ENCODE measurements at places on chromosomes 11 and 22.

DNA sequence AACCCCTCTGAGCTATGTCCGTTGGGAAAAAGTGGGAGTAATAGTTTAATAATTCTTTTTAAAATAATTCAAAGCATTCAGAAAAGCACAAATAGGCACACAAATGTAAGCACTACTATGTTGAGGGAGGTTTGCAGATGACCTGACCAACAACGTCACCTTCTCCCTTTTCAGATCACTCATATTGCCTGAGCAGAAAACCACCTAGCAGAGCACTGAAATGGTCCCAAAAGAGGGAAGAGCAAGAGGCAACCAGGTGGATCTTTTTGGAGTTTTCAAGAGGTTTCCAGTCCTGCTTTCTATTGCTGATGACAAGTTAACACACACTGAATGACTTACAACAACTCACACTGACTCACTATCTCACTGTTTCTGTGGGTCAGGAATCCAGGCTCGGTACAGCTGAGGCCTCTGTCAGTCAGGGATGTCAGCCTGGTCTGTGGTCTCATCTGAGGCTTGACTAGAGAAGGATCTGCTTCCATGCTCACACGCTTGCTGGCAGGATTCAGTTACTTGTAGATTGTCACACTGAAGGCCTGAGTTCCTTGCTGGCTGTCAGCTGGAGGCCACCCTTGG lies 4.3 kb upstream of the PGA3 start:
- DNase-seq, result no peak

DNA sequence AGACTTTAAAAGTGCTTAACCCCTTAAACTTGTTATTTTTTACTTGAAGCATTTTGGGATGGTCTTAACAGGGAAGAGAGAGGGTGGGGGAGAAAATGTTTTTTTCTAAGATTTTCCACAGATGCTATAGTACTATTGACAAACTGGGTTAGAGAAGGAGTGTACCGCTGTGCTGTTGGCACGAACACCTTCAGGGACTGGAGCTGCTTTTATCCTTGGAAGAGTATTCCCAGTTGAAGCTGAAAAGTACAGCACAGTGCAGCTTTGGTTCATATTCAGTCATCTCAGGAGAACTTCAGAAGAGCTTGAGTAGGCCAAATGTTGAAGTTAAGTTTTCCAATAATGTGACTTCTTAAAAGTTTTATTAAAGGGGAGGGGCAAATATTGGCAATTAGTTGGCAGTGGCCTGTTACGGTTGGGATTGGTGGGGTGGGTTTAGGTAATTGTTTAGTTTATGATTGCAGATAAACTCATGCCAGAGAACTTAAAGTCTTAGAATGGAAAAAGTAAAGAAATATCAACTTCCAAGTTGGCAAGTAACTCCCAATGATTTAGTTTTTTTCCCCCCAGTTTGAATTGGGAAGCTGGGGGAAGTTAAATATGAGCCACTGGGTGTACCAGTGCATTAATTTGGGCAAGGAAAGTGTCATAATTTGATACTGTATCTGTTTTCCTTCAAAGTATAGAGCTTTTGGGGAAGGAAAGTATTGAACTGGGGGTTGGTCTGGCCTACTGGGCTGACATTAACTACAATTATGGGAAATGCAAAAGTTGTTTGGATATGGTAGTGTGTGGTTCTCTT lies 2.8 kb downstream of the MALAT1 start:
- DNase-seq, result no peak

GRCh38 chr11:32071811-32072210 lies 19.1 kb upstream of the RCN1 start:
- DNase-seq, result no peak

- DNase-seq, result no peak
Observed at GRCh38 chr22:19643448-19644313, 70.6 kb upstream of the SEPTIN5 start.

- DNase-seq, result no peak
Observed at GRCh38 chr11:766106-766935, 11.0 kb downstream of the GATD1 start.

DNA sequence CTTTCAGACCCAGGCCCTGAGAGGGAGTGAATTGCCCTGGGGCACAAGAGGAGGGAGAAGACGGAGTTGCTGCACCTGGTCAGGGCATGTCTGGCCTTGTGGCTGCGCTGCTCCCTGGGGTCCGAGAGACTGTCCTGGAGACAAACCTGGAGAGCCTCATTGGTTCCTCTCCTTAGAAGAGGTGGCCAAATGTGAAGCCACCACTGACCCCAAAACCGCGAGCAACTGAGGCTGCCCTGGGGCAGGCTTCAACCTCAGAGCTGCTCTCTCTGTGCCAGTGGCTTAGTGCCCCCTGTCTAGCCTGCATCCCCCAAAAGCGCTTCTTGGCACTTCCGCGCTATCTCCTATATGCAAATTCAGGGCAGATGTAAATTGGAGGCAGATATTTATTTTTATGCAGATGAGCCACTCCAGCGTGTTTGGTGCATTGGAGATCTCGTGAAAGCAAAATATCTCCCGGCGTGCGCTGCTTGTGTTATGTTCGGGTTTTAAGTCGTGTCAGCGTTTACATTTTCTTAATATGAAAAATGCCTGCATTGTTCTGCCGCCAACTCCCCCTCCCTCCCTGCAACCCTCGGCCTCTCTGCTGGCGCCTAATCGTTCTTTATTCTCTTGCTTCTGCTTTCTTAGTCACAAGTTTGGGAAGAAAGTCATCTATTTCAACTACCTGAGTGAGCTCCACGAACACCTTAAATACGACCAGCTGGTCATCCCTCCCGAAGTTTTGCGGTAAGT lies 69.5 kb downstream of the ARHGAP8 start:
- DNase-seq, result no peak

DNA sequence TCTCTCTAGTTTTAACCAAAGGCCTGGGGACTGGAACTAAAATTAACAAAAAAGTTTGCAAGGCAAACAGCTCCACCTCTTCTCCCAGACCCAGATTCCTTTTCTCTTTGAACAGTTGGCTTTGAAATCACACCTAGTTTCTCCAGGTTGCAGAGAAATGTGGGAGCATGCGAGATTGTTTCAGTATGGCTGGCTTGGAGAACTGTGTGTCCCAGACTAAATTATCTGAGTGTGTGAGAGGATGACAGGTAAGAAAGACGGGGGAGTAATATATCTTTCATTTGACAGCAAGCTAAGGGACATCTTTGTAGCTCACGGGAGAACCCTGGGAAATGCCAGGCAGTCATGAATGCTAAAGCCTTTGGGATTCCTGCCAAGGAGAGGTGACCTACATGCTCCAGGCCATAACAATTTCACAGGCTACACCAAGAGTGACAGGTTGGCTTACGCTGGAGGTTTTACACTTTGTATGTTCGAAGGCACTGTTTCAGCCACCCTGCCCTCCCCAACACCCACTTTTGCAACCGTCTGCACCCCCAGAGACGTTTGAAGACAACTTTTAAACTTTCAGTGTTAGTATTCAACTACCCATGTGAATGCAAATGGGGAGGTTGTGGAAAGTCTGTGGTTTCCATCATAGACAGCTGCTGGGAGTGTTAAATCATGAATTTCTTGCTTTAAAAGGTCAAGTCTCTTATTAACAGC lies 109.3 kb upstream of the SNX19 start:
- DNase-seq, result no peak

DNA sequence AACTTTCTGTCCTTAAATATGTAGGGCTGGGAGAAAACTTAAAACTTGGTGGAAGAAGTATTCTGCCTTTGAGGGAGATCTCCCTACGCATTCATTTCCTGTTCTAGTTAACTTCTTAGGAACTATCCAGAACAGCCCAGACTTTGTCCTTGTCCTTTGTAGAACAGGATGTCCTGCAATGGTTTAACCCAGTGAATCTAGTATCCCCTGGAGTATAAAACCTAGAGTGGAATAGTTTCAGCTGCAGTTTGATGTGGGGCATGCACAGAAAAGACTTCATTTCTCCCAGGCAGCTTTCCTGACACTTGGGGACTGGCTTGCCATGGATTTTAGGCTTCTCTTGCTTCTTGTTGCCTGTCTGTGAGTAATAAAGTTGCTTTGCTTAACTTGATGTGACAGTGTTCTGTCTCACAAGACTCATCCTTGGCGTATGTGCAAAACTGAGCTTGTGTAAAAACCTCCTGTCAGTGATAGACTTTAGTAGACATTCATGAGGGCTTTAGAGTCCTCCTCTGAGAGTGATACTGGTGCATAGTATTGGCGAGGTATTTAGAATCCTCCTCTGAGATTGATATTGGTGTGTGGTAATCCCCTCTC lies 28.2 kb downstream of the ARHGAP42 start:
- no peak for DNase-seq

DNA sequence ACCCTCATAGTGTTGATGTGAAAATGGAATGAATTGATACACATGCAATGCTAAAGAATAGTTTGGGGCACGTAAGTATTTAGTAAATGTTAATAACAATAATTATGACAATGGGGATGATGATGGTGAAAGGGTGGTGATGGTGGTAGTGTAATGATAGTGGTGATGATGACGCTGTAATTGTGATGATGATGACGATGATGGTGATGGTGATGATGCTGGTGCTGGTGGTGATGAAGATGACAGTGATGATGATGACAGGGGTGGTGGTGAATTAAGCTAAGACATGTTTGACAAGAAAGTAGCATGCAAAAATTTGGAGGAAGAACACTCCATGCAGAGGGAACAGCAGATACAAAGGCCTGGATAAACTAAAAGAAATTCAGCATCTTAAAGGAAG lies 364.4 kb upstream of the API5 start:
- DNase-seq, result no peak

- DNase-seq, result no peak
Observed at GRCh38 chr11:45344028-45344427, 57.9 kb upstream of the SYT13 start.

DNA sequence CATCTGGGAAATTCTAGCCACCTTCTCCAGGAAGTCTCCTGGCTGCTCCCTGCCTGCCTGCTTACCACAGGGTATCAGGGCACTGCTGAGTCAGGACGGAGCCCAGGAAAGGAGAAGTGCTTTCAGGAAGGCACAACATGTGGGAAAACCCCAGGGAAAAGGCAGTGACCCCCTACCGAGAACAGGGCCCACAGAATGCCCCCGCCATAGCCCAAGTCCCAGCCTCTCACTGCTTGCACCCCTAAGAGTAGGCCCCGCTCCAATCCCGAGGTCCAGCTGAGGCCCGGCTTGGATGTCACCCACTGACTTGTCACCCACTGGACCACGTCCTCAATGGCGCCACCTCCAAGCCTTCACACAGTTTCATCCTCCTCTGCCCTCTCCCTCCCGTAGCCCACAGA lies 34.1 kb downstream of the ARAP1 start:
- DNase-seq, result no peak

GRCh38 chr11:105612771-105613170 lies 2.9 kb downstream of the GRIA4 start:
- no peak for DNase-seq

DNA sequence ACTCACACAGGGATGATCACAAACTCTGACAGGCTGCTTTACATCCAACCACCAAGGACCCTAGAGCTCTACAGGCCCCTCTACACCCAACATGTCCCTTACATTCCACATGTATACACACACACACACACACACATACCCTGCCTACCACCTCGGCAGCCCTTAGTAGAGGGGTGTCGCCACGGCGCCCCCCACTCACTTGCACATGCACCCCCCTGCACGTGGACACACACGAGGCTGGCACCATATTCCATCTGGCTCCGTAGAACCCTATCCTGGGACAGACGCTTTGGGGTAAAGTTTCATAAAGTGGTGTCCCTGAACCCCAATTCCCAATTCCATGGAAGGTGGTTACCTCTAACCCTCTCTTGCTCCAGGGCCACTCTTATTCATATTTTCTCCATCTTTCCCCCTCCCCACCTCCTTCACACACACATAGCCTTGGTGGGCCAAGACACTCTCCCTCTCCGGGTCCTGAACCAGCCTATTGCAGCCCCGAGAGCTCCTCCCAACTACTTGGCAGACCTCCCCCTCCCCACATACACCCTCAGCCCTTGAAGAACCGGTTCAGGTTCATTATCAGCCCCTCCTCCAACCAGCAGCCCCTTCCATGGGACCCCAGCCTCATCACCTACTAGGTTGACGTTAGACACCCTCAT lies 809 bp downstream of the PDE2A start:
- DNase-seq, result no peak

DNA sequence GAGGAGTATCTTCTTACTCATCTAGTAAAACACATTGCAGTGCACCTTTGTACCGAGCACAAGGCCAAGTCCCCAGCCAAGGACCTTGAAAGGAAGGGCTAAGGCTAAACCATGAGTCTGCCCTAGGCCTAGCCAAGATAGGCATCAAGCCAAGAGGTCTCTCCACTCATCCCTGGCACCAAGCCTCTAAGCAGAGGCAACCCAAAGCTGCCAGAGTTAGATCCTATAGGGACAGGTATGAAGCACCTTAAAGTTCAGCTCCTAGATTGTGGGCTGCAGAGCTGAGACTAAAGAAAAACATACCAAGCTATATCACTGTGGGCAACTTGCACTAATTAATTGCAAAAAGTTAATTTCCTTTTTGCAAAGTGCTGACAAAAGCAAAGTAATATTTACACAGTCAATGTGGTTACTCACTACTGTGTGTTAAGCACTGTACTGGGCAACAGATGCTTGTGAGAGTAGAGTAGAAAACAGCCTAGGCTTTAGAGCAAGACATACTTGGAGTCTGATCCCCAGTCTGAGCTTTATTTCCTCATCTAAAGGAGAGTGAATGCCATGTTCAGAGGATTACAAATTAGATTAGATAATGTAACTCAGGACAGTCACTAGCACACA lies 7.2 kb downstream of the COA4 start:
- no peak for DNase-seq

DNA sequence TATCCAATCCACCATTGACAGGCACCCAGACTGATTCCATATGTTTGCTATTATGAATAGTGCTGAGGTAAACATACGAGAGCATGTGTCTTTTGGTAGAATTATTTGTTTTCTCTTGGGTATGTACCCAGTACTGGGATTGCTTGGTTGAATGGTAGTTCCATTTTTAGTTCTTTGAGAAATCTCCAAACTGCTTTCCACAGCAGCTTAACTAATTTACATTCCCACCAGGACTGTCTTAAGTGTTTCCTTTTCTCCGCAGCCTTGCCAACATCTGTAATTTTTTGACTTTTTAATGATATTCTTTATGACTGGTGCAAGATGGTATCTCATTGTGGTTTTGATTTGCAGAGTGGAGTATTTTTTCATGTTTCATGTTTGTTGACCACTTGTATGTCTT lies 8.3 kb downstream of the FDX1 start:
- no peak for DNase-seq

DNA sequence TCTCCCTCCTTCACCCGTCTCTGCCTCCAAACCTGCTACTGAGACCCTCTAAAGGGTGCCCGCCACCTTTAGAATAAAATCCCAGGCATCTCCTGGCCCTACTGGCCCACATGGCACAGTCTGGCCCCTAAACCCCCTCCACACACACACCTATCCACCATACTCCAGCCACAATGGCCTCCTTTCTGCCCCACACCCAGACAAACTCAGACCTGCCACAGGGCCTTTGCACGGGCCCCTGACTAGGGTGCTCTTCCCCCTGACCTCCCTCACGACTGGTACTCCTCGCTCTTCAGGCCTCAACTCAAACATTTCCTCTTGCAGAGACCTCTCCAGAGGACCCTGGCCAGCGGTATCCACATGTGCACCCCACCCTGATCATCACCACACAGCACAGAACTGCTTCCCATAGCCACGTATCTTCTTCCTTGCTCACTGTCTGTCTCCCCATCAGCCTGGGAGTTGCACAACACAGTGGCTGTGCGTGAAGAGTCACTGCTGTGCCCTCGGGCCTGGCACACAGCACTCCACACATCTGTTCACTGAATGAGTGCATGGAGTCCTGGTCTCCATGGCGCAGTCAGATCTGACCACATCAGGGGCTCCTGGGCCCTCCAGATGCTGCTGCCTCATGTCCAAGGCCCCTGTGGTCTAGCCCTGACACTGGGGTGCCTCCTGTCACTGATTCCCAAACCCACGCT lies 66.2 kb upstream of the TCF20 start:
- DNase-seq, result no peak
